ENCODE measurements at places on chromosomes 12 and 14.

- ATAC-seq, result peak; percentile 0
Observed at GRCh38 chr14:105490267-105490571, 827 bp upstream of the TEDC1 start.

GRCh38 chr14:85788470-85789233, 258.7 kb downstream of the FLRT2 start:
- no peak for ATAC-seq

GRCh38 chr14:29037411-29037810, 270.8 kb downstream of the FOXG1 start:
- no peak for ATAC-seq

DNA sequence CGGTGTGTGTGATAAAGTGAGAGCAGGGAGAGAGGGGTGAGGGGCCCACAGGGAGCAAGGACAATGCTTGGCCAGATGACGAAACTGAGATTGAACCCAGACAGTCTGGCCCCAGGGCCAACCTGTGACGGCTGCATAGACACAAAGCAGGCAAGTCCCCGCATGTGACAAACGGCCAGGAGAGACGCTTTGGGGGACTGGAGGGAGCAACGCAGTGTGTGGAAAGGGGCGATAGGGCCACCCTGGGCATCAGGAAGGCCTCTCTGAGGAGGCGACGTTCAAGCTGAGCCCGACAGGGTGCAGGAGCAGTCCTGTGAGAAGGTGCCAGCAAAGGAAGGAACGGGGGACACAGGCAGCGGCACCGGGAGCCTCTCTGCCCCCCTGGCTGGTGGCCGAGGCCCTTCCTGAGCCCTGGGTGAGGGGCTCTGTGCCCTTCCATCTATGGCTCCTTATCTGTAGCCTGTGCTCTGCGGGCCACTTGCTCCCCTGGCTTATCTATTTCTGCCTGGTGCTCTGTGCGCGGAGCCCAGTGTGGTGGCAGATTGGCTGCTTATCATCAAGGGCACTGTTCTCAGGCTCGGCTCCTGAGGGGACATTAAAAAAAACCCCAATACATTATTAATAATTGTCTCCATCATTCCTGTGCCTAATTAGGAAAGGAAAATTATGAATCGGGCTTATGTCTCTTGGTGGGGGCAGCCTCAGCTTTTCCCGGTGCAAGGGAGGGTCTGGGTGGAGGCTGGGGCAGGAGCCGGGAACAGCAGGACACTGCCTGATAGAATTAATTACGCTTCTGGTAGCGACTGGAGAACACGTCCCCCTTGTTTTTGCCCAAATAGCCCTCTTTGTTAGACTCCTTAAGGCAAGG, 39.8 kb downstream of the PRIMA1 start:
- no peak for ATAC-seq

Measured in activated T-helper 17 cell treated with anti-CD3 and anti-CD28 coated beads, Interleukin-2, amount 50 U/mL, for 72 hours (primary cell).